ENCODE measurements at places on chromosomes 5 and 9. TPM values are rescaled to one million over a fixed set of nuclear protein-coding genes. Genes with fewer than 3 reads are reported as not detected.

DNA sequence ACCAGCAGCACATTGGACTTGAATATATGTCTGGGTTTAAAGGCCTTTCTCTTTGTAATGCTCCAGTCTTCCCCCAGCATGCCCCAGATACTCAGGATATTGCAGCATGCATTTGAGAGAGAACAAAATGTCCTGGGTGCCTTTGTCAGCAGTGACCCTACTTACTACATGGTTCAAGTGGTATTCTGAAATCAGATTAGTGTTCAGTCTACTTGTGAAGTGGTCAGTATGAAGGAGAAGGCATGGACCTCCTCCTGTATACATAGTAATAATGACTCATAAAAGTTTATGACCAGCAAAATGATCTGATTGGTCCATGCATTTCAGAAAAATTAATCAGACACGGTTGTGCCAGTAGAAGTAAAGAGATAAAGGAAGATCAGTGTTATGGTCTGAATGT lies 25.4 kb downstream of the GPR21 start:
- no peak for DNase-seq

GRCh38 chr5:93431250-93431649 lies 149.8 kb downstream of the NR2F1-AS1 start:
- no peak for DNase-seq

DNA sequence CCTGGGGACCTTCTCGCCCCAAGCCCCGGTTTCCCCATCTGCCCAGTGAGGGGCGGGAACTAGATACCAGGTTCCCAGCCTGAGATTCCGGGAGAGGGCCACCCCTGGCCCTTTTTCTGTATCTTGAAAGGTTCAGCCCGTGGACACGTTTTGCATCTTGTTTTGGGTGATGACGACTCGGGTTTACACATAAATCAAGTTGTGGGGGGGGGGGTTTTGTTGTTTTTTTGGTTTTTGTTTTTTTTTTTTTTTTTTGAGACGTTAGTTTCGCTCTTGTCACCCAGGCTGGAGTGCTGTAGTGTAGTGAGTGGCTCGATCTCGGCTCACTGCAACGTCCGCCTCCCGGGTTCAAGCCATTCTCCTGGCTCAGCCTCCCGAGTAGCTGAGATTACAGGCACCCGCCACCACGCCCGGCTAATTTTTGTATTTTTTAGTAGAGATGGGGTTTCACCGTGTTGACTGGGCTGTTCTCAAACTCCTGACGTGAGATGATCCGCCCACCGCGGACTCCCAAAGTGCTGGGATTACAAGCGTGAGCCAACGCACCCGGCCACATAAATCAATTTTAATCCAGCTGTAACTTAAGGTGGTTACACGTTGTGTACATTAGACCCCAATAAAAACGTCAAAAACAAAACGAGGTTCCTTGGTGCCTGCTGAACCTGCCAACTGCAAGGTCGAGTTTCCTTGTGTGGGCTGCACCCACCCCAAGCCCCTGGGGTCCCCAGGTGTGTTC lies 1.1 kb upstream of the BRD3 start:
- no peak for DNase-seq

DDX4 gene
- not detected for total RNA-seq

DNA sequence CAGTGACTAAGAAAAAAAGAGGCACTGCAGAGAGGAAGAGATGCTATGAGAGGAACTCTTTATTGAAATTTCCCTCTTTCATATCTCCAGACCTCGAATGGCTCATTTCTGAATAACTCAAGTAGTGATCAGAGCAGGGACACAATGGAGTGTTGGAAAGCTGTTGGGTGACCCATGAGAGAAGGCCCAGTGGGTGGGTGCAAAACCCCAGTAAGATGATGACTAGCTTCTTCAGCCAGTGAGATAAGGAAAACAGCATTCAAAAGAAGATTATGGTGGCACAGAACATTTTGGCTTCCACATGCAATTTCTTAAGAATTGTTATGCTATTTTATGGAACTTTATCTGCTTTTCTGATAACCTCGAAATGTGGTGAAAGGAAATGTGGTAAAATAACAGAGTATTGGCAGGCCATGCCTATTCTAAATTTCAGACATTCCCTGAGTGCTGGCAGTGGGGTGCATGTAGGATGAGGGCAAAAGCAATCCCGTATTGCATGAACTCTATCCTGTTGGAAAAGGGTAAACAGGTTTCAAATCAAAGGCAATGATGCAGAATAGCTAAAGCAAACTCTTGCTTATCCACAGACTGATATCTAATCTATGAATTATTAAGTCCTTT lies 128.0 kb upstream of the KLF9 start:
- no peak for DNase-seq

GRCh38 chr5:72955143-72955767 lies 586 bp upstream of the FCHO2 start:
- peak; percentile 78 for DNase-seq

FBXL7 gene
- total RNA-seq: 15.4 TPM
